ENCODE measurements at places on chromosomes 5 and 9.

- peaks cover 9% of the 10 kb centered on the region for H3K4me1 ChIP-seq
- H3K36me3 ChIP-seq: no peaks in the 10 kb centered on the region
- DNase-seq: no peak
- H3K4me3 ChIP-seq: no peak overlapping the region
- no peaks in the 10 kb centered on the region for H3K27me3 ChIP-seq
Observed at GRCh38 chr5:113214606-113215323, 220.0 kb downstream of the TSSK1B start.

DNA sequence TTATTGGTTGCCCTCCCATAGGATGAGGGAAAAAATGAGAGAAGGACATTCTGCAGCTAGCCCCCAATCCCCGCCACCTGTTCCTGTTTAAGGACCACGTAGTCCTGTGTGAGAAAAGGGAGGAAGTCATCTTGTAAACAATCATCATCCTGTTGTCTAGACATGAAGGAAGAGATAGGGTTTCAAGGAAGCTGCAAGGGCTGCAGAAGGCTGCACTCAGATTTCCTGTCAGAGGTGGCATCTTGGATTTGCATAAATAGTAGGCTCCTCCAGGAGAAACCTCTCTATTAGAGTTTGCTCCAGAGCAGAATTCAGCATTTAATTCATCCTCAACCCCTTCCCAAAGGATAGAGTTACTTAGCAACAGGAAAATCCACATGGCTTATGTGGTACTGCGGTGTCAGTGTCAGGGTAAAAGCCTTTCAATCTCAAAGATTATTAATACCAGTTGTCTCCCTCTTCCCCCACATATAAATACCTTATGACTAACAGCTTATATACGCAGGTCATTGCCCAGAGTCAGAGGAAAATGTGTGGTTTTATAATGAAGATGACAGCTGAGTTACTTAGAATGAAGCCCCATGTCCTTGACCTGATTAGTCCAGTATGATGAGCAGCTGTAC lies 4.6 kb upstream of the DNAJC18 start:
- no peaks in the 10 kb centered on the region for H3K27me3 ChIP-seq
- H3K36me3 ChIP-seq: no peaks in the 10 kb centered on the region
- no peak for DNase-seq
- no peak overlapping the region for H3K27ac ChIP-seq

DNA sequence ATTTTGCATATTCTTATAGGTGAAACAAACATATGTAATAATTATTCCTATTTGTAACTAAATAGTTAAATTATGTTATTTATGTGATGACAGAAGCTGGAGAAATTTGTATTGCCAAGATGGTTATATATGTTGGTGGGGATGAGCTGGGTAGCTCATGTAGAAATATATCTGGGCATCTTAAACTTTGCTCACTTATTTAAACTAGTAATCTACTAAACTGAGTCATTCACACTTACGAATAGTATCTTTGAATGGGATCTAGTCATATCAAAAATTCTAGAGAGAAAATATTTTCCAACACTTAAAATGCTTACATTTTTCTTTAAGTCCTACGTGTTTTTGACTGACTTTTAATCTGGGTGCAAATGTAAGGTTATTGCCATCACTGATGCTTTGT lies 44.6 kb upstream of the EIF4EBP3 start:
- no peak overlapping the region for H3K27ac ChIP-seq
- no peaks in the 10 kb centered on the region for H3K4me1 ChIP-seq
- no peak for DNase-seq
- H3K27me3 ChIP-seq: no peaks in the 10 kb centered on the region
- no peak overlapping the region for H3K4me3 ChIP-seq

- H3K36me3 ChIP-seq: no peaks in the 10 kb centered on the region
- H3K4me1 ChIP-seq: peaks cover 4% of the 10 kb centered on the region
- no peak overlapping the region for H3K4me3 ChIP-seq
- H3K27ac ChIP-seq: no peak overlapping the region
- H3K27me3 ChIP-seq: no peaks in the 10 kb centered on the region
- no peak for DNase-seq
Observed at GRCh38 chr5:139812836-139813805, 17.5 kb downstream of the PSD2 start.

DNA sequence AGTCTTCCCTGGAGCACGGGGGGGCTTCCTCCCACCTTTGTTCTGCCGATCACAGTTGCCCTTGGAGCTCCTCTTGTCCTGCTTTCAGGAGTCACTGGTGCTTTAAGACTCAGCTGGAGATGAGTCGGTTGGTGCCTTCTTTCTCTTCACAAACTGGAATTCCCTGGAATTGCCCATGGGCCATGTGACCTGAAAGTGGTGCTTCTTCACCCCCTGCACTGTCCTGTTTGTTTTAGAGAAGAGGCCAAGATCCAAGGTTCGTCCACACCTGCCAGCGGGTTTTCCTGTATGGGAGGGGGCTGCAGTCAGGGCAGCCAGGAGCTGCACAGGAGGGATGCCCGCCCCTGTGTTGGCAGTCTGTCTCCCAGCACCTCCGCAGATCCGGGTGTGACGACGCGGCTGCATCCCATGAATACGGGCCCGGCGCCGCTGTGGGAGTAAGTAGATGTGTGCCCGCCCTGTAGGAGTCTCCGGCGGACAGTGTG lies 9.5 kb upstream of the MRPS2 start:
- no peaks in the 10 kb centered on the region for H3K27me3 ChIP-seq

DNA sequence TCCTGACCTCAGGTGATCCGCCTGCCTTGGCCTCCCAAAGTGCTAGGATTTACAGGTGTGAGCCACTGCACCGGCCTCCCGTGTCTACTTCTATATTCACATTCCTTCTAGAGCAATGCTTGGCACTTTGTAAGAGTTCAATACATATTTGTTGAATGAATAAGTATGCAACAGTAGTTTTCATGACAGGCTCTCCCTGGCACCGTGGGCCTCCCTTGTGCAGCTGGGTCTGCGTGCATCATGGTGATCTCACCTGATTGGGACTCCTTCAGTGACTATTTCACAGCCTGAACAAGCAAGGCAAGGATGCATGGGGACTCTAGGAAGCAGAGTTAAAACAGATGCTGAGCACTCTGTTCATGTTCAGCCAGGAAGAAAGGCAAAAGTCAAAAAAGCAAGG lies 6.8 kb upstream of the ZBTB34 start:
- H3K4me3 ChIP-seq: no peak overlapping the region
- no peaks in the 10 kb centered on the region for H3K27me3 ChIP-seq
- no peaks in the 10 kb centered on the region for H3K36me3 ChIP-seq
- no peak overlapping the region for H3K27ac ChIP-seq
- DNase-seq: peak; percentile 82
- H3K4me1 ChIP-seq: peaks cover 2% of the 10 kb centered on the region

DNA sequence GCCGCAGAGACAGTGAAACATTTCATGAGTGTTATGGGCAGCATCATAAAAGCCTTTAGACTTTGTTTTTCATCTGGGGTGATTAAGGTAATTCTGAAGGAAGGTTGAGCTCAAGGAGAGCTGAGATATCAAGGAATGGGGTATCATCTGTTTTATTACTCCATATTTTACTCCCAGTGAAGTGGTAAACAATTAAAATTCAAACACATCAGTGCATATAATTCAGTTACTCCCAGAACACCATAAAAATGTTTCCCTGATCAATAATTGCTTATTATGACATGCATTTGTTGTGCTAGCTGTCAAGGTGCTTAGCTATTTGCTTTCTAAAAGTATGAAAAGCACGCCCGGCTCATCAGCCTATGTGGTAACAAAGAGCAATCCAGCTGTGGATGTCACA lies 81.7 kb downstream of the DOCK8 start:
- H3K36me3 ChIP-seq: no peaks in the 10 kb centered on the region
- H3K27ac ChIP-seq: no peak overlapping the region
- H3K4me1 ChIP-seq: no peaks in the 10 kb centered on the region
- H3K4me3 ChIP-seq: no peak overlapping the region
- no peaks in the 10 kb centered on the region for H3K27me3 ChIP-seq

GRCh38 chr5:167381457-167381856 lies 910.0 kb upstream of the WWC1 start:
- H3K27me3 ChIP-seq: no peaks in the 10 kb centered on the region
- DNase-seq: no peak
- no peaks in the 10 kb centered on the region for H3K36me3 ChIP-seq
- H3K4me3 ChIP-seq: no peak overlapping the region
- H3K4me1 ChIP-seq: no peaks in the 10 kb centered on the region

- H3K27me3 ChIP-seq: no peaks in the 10 kb centered on the region
- DNase-seq: no peak
- no peaks in the 10 kb centered on the region for H3K4me1 ChIP-seq
- H3K4me3 ChIP-seq: no peak overlapping the region
Observed at GRCh38 chr9:126932871-126933321, 18.3 kb downstream of the RALGPS1 start.

GRCh38 chr9:26335116-26335515 lies 557.5 kb downstream of the CAAP1 start:
- no peak for DNase-seq
- no peaks in the 10 kb centered on the region for H3K36me3 ChIP-seq
- H3K27ac ChIP-seq: no peak overlapping the region
- H3K4me3 ChIP-seq: no peak overlapping the region

DNA sequence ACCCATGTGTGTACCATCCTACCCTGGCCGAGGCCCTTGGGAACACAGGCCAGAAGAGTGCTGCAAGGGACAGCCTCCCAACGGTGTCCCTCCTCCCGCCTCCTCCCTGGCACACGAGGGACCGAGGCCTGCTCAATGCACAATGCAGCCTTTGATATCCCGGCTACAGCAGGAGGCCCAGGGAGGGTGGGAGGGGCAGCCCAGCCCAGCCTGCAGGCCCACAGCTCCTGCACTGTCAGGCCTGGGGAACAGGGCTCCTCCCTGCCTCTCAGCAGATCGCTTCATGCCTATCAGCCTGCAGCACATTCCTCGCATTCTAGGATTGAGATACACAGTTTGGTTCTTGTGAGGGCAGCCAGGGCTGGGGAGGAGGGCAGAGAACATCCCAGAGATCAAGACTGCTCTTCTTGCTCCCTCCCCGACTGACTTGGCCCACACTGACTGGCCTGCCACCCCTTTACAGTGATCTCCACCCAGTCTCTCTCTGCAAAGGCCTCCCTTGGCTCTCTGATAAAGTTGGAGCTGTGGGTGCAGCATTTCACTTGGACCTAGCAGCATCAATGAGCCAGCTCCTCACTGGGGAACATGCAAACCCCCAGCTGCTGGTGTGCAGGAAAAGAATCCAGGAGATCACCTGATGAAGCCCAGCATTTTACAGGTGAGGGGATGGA lies at the start of gene SH3TC2:
Gene SH3TC2 (minus strand): TSS at position 46 of the 671 bp plus-strand sequence. CDS start 40 bp downstream, at position 6.
- no peaks in the 10 kb centered on the region for H3K36me3 ChIP-seq
- H3K4me3 ChIP-seq: no peak within 1 kb of the TSS
- no peaks in the 10 kb centered on the region for H3K27me3 ChIP-seq
- H3K27ac ChIP-seq: peak within 1 kb of the TSS; percentile 56

DNA sequence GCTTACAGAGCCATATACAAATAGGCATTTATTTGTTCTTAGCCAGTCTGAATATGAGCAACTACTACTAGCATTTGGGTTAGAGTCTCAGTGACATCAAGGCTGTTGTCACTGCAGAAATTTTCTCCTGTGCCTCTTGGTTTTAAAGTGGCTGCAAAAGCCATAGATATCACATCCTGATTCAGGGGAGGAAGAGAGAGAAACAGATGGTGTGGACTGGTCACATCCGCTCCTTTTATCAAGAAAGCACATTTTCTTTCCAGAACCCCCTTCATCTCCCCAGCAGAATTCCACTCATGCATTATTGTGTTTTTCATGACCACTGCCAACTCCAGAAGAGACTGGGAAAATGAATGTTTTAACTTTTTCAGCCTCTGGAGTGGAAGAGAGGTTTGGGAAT lies 69.8 kb downstream of the PTTG1 start:
- no peak overlapping the region for H3K27ac ChIP-seq
- no peaks in the 10 kb centered on the region for H3K4me1 ChIP-seq
- H3K4me3 ChIP-seq: no peak overlapping the region
- no peaks in the 10 kb centered on the region for H3K27me3 ChIP-seq

DNA sequence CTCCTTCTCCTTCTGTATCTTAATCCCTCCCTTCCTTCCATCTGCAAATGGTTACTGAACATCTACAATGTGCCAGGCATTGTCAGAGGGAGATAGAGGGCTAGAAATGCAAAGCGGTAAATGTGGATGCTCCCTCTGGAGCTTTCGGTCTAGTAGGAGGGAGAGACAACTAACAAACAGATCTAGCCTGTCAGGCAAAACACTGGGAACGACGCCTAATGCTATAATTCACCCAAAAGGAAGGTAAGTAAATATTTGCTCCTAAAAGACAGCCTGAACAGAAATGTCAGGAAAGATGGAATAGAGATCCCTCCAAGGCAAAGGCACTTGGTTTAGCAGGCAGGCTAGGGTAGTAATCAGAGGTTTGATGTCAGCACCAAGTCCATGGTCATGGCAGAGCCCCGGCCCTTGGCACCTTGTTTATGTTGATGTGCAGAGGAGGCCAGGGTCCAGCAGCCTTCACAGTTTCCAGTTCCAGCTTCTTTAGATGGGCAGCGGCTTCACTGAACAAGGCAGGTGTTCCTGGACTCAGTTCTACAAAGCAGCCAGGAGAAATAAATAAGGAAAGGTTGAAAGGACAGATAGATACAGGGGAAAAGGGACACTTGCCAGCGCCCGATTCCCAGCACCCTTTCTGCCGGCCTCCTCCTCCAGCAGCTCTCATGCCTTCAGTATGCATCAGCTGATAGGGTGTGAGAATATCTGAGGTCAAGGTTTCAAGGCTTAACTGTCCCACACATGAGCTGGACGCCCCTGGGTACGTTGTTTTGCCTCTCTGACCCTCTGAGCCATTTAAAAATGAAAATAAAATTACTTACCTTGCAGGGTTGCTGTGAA lies 46.5 kb upstream of the FRRS1L start:
- H3K27me3 ChIP-seq: no peaks in the 10 kb centered on the region
- no peaks in the 10 kb centered on the region for H3K36me3 ChIP-seq
- no peak overlapping the region for H3K4me3 ChIP-seq

GRCh38 chr5:174155281-174155680 lies 109.8 kb downstream of the NSG2 start:
- no peaks in the 10 kb centered on the region for H3K4me1 ChIP-seq
- no peak overlapping the region for H3K27ac ChIP-seq
- H3K4me3 ChIP-seq: no peak overlapping the region
- DNase-seq: no peak
- H3K36me3 ChIP-seq: no peaks in the 10 kb centered on the region

DNA sequence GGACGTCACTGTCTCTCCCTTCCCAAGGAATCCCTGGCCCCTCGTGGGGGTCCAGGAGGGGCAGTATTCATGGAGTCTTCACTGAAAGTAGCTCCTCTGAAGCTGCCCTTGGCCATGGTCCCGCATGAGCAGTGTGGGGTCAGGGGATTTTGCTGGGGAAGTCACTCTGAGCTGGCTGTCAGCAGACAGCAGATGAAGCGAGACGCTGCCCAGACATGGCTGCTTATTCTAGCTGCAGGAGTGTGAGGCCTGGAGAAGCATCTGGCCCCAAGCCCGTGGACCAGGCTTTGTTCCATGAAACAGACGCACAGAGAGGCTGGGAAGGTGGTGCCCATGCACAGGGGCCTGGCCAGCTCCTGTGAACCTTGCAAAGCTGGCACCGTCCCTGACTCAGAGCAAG lies 21.5 kb upstream of the ASS1 start:
- DNase-seq: no peak
- no peak overlapping the region for H3K27ac ChIP-seq
- H3K4me1 ChIP-seq: peaks cover 5% of the 10 kb centered on the region
- H3K36me3 ChIP-seq: no peaks in the 10 kb centered on the region
- H3K27me3 ChIP-seq: no peaks in the 10 kb centered on the region
